ENCODE measurements at places on chromosomes 3 and 15.
A peak's percentile ranks its signal among the peaks of the same experiment; 100 is the strongest.

DNA sequence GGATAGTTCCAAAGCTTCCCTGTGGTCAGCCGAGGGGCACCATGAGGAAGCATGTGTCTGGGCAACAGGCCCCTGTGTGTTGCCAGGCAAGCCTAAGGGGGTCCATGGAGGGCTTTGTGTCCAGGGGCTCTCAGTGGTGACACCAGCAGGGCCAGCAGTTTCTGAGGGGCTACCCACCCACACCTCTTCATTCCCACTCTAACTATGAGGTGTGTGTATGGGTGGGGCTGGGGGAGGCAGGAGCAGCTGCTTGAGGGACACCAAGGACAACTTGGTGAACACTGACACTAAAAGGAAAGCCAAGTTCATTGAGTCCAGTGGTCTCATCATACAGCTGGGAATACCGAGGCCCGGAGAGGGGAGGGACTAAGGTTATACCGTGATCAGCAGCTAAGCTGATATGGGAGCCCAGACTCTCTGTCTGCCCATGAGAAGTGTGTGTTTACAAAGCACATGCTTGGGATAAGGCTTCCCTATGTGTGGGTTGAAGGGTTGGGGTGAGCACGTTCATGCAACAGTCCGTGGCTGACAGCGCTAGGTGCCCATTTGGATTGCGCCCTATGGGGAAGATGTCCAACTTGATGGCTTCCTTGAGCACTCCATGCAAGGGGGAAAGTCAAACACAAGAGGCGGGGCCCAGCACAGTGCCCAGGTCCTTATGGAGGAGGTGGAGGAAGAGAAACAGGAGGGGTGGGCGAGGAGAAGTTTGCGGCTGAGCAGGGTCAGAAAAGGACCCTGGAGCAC lies 34.8 kb upstream of the CHRNB4 start:
- DNase-seq, result no peak

DNA sequence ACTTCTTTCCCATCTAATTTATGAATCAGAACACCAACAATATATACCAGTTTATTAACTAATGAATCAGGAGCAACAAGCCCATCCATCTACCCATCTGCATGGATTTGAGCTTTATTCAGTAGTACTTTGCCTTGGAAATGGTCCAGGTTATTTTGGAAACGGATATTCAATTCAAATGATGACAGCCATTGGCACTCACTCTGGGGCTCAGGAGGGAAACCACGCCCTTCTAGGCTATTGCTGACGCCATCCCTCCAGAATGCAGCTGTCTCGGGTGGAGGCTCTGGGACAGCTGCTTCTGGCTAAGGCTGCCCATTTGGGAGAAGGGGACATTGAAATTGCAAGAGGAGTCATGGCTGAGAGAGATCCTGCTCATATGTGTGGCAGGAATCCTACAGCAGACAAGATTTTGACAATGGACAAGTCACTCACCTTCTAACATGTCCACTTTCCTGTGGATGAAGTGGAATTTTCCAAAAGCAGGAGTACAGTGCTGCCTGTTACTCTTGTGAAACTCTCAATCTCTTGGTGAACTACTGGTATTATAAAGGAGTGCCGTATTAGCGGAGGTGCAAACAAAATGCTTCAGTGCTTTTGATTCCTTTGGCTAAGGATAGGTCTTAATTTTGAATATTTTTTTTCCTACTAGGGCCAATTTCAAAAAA lies 29.3 kb upstream of the TRAK1 start:
- DNase-seq, result no peak

- no peak for DNase-seq
Observed at GRCh38 chr3:15443826-15444524, 16.6 kb downstream of the EAF1 start.

- DNase-seq, result no peak
Observed at GRCh38 chr15:76863693-76864092, 41.4 kb downstream of the SCAPER start.

DNA sequence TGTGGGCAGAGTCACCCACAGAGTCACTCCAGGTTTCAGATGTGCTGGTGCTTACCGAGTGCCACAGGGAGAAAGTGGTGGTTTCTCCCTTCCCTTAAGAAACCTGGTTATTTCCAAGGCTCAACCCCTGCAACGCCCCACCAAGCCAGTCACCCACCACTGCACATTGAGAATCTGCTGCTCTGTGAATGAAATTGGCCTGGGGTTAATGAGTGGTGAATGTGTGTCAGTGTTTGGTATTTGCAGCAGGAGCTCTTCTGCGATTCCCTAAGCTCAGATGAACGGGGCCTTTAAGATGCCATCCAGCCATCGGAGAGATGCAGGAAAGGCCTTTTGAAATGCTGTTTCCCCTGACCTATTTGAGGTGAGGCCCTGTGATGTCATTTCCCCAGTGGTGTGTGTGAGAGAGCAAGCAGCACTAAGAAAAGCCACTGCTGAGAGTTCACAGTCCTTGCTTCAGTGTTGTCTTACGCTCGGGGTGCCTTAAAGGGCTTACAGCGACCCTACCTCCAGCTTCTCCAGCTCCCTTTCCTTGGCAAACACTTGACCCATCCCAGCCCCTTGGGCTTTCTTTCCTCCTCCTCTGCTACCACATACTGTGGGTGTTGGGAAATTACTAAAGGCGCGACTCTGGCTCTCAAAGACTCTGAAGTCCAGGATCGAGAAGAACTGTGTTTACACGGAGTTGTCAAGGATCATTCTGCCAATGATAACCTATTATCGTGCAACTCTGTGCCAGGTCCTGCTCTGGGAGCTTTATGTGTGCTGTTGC lies 68.9 kb downstream of the SMAD3 start:
- DNase-seq, result peak; percentile 37

- DNase-seq, result no peak
Observed at GRCh38 chr3:157115069-157116006, 44.6 kb downstream of the CCNL1 start.

DNA sequence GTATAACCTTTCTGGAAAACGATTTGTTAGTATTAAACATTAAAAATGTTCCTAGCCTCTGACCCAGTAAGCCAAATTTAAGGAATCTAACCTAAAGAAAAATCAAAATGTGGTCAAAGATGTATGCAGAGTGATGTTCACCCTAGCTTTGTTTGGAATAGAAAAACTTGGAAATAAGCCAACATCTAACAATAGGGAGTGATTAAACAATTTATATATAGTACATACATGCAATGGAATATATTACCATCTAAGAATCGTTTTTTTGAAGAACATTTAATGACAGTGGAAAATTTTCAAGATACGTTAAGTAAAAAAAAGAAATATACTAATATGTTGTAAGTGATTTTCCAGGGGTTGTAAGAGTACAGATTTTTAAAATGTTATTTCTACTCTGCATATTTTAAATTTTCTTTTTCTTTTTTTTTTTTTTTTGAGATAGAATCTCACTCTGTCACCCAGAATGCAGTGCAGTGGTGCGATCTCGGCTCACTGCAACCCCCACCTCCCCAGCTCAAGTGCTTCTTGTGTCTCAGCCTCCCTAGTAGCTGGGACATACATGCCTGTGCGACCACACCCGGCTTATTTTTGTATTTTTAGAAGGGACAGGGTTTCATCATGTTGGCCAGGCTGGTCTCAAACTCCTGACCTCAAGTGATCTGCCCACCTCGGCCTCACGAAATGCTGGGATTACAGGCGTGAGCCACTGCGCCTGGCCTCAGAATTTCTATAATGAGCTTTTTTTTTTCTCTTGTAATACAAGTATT lies 54.9 kb downstream of the ANP32A start:
- DNase-seq, result no peak

DNA sequence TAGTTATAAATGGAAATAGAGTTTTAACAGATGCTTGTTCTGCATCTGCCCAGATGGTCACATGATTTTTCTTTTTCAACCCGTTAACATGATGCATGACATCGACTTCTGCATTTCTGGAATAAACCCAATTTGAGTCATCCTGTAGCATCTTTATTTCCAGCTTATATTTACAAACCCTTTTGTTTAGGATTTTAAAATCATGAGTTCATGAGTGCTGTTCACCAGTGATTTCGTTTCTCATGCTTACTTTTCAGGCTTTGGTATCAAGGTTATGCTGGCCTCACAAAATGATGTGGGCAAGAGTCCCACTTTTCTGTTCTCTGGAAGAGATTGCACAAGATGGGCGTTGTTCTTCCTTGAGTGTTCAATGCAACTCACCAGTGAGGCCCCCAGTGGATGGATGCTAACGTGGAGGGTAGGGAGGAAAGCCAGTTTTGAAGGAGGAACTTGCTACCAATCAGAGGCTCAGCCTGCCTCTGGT lies 5.2 kb downstream of the HRH1 start:
- DNase-seq, result no peak

DNA sequence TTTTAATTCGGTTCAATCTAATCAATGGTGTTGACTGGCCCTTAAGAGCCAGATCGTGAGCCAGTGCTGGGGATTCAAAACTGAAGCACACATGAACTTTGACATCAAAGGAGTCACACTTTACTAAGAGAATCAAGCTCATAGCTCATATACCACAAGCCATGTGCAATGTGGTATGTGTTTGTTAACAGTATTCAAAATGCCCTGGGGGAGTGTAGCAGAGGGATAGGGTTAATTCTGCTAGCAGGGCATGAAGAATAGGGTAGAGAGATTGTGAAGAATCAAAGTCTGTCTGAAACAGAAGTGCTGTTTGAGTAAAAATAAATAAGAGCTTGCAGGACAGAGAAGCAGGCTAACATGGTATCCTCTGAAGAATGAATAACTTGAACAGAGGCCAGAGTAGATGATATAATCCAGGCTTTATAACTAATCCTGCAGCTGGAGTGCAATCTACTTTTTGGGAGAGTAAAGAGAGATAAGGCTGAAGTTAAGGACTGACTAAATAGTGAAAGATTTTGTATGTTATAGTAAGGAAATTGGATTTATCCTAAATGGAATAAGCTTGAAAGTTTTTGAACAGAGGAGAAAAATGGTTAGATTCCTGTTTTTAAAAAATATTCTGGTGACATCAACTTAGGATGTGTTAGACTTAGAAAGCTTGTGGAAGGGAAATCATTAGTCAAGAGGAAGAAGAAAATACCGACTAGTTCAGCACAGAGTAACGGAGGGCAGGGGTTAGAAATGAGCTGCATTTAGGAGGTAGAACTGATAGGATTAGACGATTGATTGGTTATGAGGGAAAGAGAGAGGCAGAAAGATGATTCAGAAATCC lies 292.0 kb downstream of the NFKBIZ start:
- no peak for DNase-seq

GRCh38 chr3:161700998-161701397 lies 204.4 kb downstream of the OTOL1 start:
- DNase-seq, result no peak

DNA sequence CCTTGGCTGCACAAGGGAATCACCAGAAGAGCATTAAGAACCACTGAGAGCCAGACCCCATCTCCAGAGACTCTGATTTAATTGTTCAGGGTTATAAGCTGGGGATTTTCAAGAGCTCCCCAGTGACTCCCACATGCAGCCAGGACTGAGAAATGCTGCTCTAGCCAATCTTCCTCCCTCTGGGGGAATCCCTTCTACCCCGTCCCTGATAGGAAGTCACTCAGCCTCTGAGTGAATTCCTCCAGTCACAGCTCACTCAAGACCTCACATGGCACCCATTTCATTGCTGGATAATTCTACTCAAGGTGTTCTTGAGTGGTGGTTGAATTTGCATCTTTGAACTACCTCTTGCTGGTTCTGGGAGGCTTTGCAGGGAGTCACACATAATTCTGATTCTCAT lies 10.7 kb downstream of the CCR3 start:
- DNase-seq, result no peak

DNA sequence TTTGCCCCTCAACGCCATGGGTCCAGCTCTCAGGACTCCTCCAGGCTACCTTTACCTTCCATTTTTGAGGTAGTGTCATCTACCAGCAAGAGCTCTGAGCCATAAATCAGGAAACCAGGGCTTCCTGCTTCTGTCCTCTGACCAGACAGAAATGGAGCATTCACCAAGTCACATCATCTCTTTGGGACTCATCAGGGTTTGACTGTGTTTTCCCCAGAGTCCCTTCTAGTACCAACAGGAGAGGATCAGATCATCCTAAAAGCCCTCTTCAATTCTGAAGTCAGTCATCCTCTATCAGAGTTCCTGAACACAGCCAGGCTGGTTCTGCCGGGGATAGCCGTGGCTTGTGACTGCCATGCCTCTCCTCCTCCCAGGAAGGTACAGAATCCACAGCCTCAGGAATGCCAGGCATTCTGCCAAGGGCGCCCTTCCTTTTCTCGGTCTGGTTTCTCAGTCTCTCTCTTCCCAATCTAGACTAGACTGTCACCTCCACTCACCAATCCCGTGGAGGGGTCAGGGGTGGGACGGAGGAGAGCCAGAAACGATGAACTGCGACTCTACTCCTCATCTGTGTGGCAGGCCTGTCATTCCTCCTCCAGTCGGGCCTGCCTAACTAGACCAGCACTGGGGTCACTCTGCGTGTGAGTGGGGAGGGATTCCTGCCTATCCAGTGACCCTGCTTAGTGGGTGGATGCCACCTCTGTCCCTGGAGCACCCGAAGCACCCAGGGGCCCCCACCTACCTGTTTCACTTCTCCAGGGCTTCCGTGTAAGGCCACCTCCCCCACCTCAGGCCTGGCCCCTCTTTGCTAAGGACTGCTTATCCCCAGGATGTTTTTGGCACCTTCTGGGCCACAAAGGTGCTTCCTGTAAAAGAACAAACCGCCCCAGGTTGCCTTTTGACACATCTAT lies 30.9 kb downstream of the CCNL1 start:
- DNase-seq, result no peak

GRCh38 chr3:120364821-120365220 lies 15.7 kb upstream of the LRRC58 start:
- no peak for DNase-seq

- no peak for DNase-seq
Observed at GRCh38 chr3:10960255-10960654, 32.3 kb upstream of the SLC6A1 start.

GRCh38 chr3:196141052-196141865 lies 59.4 kb upstream of the TFRC start:
- no peak for DNase-seq

DNA sequence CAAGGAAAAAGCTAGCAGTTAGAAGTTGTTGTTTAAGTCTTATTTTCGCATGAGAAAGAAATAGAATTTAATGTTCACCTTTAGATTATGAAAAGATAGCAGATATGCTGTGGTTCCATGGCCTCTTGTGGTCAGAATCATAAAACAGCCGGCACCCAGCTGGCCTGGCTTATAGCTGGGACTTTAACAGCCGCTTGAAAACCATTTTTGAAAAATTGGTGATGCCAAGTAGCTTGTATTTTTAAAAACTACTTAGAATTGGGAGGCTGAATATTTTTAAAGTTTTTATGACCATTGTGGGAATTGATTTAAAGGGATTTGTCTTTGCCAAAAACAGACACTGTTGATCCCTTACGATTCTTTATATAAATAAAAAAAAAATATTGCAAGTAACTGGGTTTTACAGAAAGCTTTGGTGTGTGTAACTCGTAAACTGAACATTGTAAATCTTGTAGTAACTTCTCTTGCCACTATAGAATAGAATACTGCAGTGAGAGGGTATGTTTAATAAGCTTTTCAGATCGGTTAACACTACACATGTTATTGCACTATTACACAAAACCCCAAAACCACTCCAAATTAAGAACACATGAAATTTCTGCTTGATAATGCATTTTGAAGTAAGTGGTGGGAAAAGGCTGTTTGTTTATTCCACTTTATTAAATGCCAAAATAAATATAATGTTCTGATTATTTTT lies 6.6 kb downstream of the ARRDC4 start:
- no peak for DNase-seq

- DNase-seq, result no peak
Observed at GRCh38 chr15:63339836-63340235, 41.8 kb downstream of the CA12 start.

- DNase-seq, result no peak
Observed at GRCh38 chr3:194761384-194761783, 75.7 kb downstream of the FAM43A start.

GRCh38 chr3:122392868-122393844 lies 9.2 kb downstream of the FAM162A start:
- no peak for DNase-seq

GRCh38 chr15:33234020-33234461 lies 39.5 kb upstream of the FMN1 start:
- DNase-seq, result no peak
